Activated CD4-positive, alpha-beta memory T cell treated with anti-CD3 and anti-CD28 coated beads, Interleukin-2, amount 10 ng/mL, durations not matched to agents 7 days and 5 days (primary cell): ENCODE measurements at places on chromosomes 1 and 21. TPM values are rescaled to one million over a fixed set of nuclear protein-coding genes. Genes with fewer than 3 reads are reported as not detected.

GRCh38 chr1:168947041-168947440 is 159.4 kb upstream of the ATP1B1 start:
- no peak for DNase-seq

DNA sequence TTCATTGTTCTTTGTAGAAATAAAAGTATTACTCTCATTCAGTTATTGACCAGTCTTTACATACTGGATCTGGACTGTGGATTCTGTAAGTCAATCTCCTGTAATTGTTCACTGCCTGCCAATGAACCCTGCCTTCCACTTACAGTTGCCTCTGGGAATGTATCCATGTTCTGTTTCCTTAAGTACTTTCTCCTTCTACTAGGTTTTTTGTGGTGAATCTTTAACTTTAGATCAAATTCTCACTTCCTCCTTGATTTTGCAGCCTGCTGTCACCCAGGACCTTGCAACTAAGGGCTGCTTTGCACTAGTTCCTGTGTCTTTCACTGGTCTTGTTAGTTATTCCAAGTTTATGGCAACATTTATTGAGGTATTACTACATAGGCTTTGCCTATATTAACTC is 28.2 kb upstream of the ANKRD13C start:
- no peak for DNase-seq

- no peak for DNase-seq
Observed at GRCh38 chr1:235402457-235403200, 35.4 kb downstream of the TBCE start.

The ERI3 gene
- 21.4 TPM for total RNA-seq

The MRPL24 gene
- total RNA-seq: 43.8 TPM
